Activated T-cell treated with anti-CD3 and anti-CD28 coated beads for 24 hours (primary cell): ENCODE measurements at places on chromosomes 4 and X.

DNA sequence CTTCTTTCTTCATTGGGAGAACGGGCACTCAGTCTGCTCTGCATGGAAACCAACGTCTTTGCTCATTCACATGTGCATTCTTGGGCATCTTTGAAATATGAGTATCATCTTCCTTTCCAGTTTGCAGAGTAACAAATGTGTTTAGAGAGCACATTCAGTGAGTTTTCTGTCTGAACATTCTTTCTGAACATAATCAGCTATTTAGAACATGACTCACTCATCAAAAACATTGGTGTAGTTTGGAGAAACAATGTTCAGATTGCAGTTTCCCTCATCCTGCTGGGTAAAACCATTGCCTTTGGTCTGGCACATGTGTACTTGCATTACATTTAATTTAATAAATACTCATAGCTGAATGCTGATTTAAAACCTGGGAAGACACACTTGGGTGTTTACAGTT lies 81.5 kb upstream of the F9 start:
- no peak for DNase-seq

DNA sequence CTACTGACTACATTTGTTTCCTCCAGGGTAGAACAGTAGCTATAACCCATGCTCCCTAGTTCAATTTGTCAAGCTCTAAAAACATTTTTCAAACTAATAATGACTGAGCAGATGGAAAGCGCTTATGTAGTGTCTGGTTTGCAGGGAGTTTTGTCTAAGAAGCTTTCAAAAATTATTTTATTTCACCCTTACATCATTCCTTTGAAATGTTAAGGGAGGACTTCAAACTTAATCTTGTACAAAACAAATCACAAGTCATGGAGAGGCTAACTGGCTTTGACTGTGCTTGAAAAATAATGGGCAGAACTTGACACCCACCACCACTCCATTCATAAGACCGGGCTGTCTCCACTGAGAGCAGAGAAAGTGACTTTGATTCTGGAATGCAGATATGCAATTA lies 153.4 kb upstream of the QRFPR start:
- no peak for DNase-seq

GRCh38 chrX:727738-728621 lies 97.4 kb downstream of the SHOX start:
- DNase-seq: no peak

- DNase-seq: no peak
Observed at GRCh38 chrX:44731160-44731559, 112.7 kb upstream of the DUSP21 start.

GRCh38 chr4:147736458-147736857 lies 4.6 kb downstream of the ARHGAP10 start:
- no peak for DNase-seq

DNA sequence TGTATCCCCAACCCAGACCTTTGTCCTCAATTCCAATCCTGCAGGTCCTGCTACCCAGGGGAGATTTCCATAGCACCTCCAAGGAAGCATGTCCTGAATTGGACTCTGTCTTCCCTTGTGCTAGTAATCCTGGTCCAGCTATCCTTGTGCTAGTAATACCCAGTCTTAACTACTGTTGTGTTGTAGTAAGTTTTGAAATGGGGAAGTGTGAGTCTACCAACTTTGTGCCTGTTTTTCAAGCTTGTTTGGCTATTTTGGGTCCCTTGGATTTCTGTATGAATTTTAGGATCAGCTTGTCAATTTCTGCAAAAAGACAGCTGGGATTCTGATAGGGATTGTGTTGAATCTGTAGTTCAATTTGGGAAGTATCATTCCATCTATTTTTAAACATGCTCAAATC lies 51.4 kb downstream of the CD99L2 start:
- no peak for DNase-seq
